ENCODE measurements at places on chromosomes 4 and X.

DNA sequence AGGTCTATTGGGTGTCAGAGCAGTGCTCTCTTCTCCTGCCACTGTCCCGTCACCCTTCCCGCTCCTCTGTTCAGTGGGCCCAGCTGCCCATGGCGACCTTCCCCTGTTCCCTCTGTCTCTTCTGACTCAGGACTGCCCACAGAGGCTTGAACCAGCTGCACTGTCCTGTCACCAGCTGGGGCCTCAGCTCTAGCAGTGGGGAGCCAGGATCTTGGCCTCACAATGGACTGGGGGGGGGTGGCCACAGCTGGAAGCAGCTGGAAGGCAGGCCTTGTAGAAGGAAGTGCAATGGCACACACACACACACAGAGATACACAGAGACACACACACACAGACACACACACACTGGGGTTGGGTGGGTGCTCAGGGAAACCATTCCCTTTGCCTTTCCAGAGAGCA lies 114.0 kb upstream of the PJA1 start:
- no peak for DNase-seq

DNA sequence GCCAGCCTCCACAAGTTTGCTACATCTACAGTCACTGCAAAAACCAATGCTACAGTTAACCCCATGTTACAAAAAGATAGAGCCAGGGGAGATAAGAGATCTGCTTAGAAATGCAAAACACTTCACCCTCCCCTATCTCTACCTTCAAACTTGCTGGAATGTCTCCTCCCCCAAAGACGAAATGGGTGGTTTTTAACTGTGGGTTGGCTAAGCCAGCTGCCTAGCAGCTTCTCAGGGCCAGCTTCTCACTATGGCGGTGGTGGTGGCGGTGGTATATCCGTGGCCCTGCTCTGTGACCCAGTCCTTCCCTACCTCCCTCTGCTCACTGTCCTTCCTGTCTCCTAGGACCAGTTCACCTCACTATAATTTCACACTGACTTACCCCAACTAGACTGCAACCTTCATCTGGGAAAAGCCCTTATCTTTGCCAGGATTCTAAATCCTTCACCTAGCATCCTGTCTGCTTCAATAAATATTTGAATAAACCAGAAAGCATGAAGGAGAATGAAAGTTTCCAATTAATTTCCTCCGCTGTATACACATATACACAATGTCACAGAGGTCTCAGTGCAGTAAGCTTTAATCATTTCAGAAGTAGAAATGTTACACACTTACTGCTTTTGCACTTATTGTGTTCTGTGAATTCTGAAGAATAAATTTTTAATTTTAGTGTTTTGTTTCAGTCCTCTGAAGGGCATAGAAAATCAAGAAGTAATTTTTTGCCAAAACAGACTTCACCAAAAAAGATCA lies 46.3 kb downstream of the SH3KBP1 start:
- DNase-seq: no peak

DNA sequence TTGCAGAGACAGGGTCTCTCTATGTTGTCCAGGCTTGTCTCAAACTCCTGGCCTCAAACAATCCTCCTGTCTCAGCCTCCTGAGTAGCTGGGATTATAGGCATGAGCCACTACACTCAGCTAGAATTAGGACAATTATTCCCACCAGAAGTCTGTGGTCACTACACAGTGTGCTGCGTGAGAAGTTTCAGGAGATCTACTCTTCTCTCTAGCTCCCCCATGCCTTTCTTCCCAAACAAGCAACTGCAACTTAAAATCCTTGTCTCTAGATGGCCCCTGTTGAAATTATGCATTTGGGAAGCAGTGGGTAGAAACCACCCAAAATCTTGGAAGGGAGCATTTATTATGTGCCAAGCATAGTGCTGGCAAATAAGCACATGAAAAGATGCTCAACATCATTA lies 21.1 kb upstream of the MAP7D3 start:
- peak; percentile 2 for DNase-seq

DNA sequence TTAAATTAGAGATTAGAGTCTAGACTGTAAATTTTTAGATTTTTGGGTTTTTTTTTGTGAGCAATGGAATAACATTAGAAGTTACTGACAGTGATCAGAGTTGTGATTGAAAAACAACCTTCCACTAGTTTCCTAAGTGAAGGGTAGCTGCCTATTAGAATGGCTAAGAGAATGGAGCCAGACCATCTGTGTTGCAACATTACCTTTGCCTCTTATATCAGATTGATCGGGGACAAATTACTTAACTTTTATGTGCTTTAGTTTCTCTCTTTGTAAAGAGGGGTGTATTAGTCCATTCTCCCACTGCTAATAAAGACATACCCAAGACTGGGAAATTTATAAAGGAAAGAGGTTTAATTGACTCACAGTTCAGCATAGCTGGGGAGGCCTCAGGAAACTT lies 12.5 kb upstream of the PI4K2B start:
- DNase-seq: no peak

GRCh38 chr4:181475359-181475758 lies 767.8 kb upstream of the TENM3 start:
- no peak for DNase-seq

GRCh38 chr4:2141762-2142451 lies 82.8 kb downstream of the NAT8L start:
- DNase-seq: no peak

- DNase-seq: no peak
These were observed 52.9 kb upstream of the INTU start for GRCh38 chr4:127579821-127580220.

DNA sequence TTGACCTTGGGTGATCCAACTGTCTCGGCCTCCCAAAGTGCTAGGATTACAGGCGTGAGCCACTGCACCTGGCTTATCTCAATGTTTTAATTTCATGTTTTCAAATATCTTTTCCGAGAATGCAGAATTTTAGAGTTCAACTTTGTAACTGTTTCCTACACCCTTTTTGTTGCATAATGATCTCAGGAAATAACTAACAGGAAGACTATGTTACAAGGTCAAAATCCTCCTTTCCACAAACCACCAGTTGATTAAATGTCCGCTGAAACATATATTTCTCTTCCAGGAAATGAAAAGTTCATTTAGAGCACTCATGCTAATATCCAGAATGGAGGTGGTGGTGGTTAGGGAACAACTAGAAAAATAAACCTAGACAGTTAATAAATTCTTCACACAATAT lies 377.8 kb downstream of the PPP4R3C start:
- DNase-seq: no peak

- no peak for DNase-seq
These were observed 1371.7 kb downstream of the STIM2 start for GRCh38 chr4:28232376-28232775.

DNA sequence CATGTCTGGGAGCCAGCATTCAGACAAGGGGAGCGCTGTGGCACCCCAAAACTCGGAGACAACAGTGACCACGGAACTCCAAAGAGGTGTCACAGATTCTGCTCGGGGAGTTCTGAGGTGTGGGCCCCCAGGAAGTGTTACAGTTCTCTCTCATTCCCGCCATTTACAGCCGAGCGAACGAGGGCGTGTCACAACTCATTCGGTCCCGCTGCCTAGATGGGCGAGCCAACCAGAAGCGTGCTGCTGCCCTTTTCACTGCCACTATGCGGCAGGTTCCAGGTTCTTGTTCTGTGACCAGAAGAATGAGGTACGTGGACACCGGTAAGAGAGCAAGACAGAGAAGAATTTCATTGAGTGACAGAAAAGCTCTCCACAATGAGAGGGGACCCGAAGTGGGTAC lies 1370.6 kb upstream of the AGA start:
- no peak for DNase-seq

- peak; percentile 5 for DNase-seq
These were observed 33.1 kb downstream of the TET2 start for GRCh38 chr4:105179539-105180401.

DNA sequence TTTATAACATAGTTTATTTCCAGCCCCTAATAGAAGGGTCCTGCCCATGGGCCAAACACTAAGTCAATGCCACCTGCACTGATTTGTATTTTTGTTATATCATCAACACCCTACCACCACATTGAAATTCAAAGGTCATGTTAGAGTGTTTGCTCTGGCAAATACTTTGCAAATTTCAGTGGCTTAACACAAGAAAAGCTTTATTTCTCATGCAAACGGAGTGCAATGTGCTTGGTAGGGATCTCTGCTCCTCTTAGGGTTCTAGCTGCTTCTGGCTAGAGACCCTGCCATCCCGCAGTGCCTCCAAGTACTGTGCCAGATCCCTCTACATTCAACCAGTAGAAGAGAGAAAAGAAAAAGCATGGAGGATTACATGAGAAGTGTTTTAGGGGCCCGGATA lies 230.8 kb upstream of the TET2 start:
- DNase-seq: no peak

- no peak for DNase-seq
These were observed 5.4 kb upstream of the SHOX start for GRCh38 chrX:625137-625691.

GRCh38 chr4:88286897-88287296 lies 2.5 kb upstream of the PPM1K start:
- DNase-seq: no peak

DNA sequence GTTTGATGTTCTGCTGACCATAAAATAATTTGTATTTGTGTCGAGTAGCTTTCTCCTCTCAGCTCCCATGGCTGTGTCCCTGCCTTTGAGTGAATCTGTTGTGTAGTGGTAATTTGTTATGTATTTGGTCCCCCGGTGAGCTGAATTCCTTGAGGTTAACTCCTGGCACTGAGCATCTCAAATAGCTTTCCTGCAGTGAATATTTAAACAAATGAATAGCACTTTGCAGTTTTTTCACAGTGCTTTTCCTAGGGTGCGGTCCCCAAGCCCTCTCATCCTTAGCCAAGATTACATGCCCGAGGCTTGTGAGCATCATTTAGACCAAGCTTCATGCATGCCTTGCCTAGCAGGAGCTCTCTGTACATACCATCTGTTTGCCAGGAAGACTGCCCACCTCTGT lies 74.2 kb downstream of the CLDN34 start:
- DNase-seq: peak; percentile 88

- no peak for DNase-seq
These were observed 8.5 kb upstream of the KLHL34 start for GRCh38 chrX:21666679-21667078.

GRCh38 chr4:15781427-15782095 lies 3.4 kb downstream of the CD38 start:
- no peak for DNase-seq

GRCh38 chr4:10082459-10083272 lies 33.9 kb downstream of the WDR1 start:
- DNase-seq: no peak

DNA sequence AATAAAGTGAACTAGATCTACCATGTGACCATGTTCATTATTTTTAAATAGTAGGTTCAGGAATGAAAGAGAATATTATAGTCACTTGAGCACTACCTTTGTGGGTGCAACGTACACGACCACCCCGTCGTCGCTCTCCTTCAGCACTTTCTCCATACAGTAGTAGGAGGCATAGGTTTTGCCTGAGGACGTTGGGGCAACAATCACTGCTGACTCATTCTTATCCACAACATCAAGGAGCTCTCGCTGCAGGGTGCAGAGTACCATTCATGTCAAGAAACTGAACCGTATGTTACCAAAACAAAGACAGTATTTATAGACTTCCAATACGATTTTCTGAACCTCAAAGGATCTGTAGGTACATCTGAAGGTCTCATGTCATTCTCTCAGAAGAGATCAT lies 44.7 kb downstream of the DDX60 start:
- no peak for DNase-seq

DNA sequence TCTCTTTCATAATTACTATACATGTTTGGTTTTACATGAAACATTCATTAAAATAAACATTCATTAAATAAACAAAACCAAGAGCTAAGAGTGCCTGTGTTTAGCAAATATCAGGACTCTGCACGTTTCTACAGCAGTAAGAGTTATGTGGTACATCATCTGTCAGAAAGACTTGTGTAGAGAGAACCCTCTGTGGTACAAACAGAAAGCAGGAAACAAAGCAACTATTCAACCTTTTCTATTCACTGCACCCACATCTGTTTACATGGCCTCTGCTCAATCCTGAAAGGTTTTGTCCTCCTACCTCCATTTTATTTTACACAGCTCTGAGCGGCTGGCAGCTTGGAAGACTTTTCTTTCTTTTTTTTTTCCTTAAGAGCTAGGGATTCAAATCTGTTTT lies 90.7 kb upstream of the PCDH18 start:
- no peak for DNase-seq

GRCh38 chr4:162683659-162684370 lies 482.9 kb downstream of the NAF1 start:
- no peak for DNase-seq

- DNase-seq: no peak
These were observed 588 bp downstream of the ART3 start for GRCh38 chr4:76074993-76075600.

- DNase-seq: no peak
These were observed 41.7 kb downstream of the FGFRL1 start for GRCh38 chr4:1053080-1053661.

DNA sequence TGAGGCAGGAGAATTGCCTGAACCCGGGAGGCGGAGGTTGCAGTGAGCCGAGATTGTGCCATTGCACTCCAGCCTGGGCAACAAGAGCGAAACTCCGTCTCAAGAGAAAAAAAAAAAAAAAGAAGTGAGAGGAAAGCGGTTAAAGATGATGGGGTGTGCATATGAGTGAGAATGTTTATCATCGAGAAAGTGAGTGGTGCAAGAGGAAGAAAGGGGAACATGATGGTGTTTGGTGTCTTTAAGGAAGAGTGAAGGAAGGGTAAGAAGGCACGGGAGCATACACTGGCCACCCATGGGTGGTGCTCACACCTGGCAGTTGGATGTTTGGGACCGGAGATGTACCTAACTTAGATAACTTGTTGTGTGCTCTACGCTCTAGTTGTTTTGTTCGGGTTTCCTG lies 62.2 kb downstream of the STOX2 start:
- DNase-seq: no peak

DNA sequence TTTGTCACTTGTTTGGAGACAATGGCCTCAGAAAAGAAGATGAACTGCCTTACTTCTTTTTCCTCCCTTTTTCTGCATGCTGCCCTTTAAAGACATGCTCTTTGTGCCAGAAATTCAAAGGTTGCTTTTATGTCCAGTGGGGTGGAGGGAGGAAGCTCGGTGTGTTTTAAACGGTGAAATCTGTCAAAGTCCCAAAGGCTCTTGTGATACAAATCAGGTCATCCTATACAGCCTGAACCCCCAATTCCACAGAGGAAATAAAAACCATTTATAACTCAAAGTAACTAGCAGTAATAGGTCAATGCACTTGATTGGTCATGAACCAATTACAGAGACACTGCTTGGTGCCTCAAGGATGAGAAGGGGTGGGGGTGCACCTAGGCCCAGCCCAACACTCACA lies 339.3 kb upstream of the F9 start:
- no peak for DNase-seq

- no peak for DNase-seq
These were observed 78.1 kb downstream of the GALNT7 start for GRCh38 chr4:173246719-173247118.

DNA sequence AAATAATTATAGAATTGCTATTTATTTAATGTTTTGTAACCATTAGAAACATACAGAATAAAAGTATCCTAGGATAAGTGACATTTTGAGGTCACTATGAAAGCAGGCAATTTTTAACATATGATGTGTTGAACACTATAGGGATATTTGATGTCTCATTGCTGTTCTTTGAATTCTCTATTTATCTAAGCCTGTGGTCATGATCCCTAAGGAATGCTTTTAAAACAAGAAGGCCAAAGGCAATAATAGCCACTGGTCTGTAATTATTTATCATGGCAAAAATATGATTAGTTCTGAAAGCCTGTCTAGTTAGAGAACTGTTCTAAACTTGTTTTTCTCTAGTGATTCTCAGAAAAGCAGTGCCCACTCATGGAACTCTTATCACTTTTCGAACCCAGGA lies 186.6 kb downstream of the RPA4 start:
- no peak for DNase-seq

Measured in ACHN (cell line).